ENCODE measurements at places on chromosomes 1 and 21. TPM values are rescaled to one million over a fixed set of nuclear protein-coding genes. Genes with fewer than 3 reads are reported as not detected.

DNA sequence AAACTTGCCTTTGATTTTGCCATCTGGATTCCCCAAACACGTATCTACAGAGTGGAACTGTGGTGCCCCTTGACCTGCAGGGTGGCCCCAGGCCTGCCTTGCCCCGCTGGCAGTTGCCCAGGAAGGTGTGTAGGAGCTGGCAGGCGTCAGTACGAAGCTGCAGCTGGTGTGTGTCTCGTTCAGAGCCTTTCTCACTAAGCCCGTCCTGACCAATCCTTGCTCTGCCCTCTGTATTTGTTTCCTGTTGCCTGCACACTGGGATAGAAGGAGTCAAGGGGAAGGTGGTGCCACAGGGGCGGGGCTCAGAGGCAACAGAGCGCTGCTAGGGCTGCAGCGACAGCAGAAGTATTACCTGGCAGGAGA lies 5.2 kb upstream of the VSIG8 start:
- no peaks in the 10 kb centered on the region for H3K4me1 ChIP-seq
- no peaks in the 10 kb centered on the region for H3K27me3 ChIP-seq
- peak overlapping the region; percentile 59 for H3K27ac ChIP-seq
- DNase-seq: no peak

- H3K4me1 ChIP-seq: peaks cover 7% of the 10 kb centered on the region
- H3K4me3 ChIP-seq: peak overlapping the region; percentile 92
- H3K27me3 ChIP-seq: no peaks in the 10 kb centered on the region
- no peak for DNase-seq
- peak overlapping the region; percentile 79 for H3K27ac ChIP-seq
Observed at GRCh38 chr21:33643658-33644311, 1.5 kb downstream of the ITSN1 start.

GRCh38 chr1:213985209-213986019 lies 2.4 kb upstream of the PROX1 start:
- no peak overlapping the region for H3K27ac ChIP-seq
- H3K4me1 ChIP-seq: no peaks in the 10 kb centered on the region
- H3K4me3 ChIP-seq: peak overlapping the region; percentile 33
- H3K36me3 ChIP-seq: no peaks in the 10 kb centered on the region

DNA sequence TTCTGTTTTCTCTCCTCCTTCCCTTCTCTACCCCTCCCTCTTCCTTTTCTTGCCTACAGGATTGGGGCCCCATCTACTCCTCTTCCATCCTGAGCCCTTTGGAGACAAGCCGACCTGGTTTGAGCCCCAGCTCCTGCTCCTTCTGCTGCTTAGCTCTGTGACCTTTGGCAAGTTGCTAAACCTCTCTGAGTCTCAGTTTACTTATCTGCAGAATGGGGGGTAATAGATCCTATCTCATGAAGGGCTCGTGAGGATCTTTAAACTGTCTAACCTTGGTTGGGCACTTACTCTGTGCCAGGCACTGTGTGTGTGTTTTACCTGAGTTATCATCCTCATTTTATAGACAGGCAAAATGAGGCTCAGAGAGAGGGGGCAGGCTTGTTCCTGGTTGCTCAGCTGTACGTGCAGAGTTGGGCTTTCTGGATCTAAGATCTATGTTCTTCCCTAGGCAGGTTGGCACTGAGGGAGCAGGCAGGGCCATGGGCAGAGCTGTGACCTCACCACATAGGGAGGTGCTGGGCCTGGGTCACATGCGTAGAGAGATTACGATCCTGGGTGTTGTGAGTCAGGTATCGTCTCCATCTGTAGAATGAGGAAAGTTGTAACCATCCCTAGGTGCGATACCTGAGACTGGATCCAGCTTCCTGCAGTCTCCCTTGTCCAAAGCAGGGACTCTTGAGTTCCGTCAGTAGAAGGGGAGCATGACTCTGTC lies 58.5 kb downstream of the FOXO6 start:
- no peak overlapping the region for H3K27ac ChIP-seq
- H3K4me3 ChIP-seq: no peak overlapping the region

The TMEM54 gene
- total RNA-seq: 228 TPM
